Brain (organoid and tissue), 16 donors: ENCODE measurements at places on chromosomes 2 and 18.

DNA sequence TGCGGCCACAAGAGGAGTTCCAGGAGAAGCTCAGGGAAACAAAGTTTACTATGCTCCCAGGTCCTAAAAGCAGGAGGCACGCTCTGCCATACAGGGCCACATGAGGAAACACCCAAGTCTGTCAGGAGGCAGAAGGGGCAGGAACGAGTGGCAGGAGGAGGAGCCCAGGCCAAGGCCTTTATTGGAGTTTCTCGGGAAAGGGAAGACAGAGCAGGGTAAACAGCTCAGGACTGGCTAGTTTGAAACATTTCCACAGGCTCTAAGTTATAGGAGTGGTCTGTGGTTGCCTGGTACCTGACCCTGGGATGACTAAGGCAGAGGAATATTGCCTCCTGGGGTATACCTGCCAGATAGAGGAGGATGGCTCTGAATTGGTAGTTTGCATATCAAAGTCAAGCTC, 3.7 kb upstream of the ZNF638 start:
- no peak for DNase-seq

- DNase-seq, result peak; percentile 3
These were observed 24.2 kb upstream of the COX7A2L start for GRCh38 chr2:42385225-42385624.

DNA sequence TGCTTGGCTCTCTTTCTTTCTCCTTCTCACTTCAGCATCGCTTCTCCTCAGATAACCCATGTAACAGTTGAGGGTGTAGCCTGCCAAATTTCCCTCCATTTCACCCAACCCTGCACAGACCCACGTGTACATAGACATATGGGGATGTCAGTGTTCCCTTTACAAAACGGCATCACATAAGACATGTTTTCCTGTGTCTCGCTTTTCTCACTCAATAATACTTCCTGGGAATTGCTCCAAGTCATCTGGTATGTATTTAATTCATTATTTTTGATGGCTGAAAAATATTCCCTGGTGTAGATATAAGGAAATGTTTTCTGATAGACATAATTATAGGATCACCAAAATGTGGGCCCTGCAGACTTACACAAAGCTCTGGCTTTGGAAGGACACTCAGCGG, 176.8 kb downstream of the LOXHD1 start:
- DNase-seq, result no peak

DNA sequence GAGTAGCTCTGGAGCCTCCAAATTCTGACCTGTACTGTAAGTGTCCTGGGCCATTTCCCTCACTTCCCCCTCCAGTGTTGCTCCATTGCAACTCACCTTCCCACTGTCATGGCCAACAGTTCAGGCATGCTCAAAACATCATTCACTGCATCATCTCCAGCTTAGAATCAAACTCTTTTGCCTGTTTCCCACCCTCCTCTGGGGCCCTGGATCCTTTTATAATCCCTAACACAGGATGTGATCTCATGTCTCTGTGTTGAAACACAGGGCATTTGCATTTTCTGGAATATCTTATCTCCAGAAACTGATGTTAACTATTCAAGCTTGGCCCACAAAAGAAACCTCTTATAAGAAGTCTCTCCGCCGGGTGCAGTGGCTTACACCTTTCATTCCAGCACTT, 3.0 kb downstream of the DPP4 start:
- no peak for DNase-seq

DNA sequence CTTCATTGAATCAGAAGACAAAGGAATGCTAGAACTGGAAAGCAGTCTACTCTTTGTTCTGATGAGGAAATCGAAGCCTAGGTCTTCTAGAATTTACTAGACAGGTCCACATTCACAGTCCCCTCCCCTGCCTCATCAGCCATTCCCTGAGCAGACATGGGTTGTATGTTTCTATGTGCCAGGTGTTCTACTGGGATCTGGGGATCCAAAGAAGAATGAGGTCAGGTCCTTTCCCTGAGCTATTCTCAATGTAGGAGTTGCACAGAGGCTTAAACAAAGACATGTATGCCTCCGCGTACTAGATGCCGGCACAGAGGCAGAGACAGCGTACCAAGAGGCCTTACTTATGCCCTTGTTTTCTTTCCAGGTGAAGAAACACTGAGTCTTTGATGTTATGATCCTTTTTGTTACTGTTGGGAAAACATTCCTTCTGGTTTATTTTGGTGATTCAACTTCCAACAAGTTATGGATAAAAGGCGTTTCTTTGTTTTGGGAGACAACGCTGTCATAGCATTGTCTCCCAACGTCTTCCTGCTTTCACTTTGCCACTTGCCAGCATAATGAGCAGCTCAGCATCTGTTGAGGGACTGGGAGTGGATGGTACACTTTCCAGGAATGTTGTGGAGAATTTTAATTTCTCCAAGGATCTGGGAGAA, 174.4 kb downstream of the ALPK2 start:
- DNase-seq, result peak; percentile 54

GRCh38 chr2:66443186-66443978, 8.5 kb downstream of the MEIS1 start:
- DNase-seq, result no peak

DNA sequence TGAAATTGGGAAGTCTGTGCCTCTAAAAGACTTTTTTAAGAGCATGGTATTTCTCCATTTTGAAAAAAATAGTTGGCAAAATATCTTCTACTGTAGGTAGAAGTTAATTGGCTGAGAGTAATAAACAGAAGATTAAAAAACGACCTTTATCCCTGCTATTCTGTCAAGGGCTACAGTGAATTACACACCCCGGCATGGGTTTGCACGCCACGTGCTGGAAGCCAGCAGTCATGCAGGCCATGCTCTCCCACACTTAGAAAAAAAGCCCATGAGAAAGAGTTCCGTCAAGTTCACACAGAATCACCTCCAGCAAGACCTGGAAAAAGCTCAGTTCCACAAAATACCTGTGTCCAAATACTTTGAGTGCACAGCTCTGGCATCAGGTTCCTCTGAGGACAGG, 26.8 kb downstream of the FAM110C start:
- DNase-seq, result no peak

DNA sequence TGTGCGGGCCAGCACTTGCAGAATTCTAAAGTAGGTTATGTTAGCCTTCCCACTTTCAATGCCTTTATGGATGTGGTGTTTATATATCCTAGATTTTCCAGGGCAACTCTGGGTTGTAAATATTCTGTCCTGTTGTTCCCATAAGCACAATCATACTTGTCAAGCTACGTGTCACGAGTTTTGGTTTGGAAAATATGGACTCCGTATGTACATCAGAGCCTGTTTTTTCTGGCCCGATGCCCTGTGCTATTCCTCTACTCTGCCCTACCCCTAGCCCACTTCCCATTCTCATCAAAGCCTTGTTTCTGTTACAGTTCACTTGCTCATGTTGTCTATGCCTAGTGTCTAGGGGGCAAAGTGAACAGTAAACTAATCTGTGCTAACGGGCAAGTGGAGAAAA, 27.0 kb upstream of the ZEB2 start:
- DNase-seq, result no peak

DNA sequence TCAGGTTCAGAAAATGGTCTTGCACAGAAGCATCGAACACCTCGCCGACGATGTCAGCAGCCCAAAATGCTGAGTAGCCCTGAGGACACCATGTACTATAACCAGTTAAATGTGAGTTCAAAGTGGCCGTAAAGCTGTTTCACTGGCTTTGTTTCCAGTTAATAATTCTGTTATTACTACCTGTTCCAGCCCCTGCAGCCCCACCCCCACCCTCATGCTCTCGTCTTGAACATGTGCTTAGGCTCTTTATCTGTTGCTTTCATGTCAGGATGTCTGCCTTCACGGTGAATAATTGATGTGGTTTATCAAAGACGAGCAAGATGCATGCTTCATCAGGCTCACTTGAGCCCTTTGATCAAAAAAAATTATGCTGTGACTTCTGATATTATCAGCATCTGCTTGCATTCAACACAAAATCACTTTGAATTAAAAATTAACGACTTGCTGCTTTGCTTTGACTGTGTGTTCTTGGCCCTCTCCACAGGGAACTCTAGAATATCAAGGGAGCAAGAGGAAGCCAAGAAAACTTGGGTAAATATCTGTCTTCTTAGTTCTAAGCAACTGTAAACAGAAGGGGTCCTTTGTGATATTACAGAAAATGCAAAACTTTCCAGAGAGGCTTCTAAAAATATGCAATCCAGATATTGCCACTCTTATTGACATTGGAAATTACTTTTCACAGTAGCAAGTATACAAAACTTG, 63.4 kb upstream of the SP5 start:
- DNase-seq, result peak; percentile 33

GRCh38 chr2:74498500-74499266, 720 bp downstream of the LBX2 start:
- no peak for DNase-seq

DNA sequence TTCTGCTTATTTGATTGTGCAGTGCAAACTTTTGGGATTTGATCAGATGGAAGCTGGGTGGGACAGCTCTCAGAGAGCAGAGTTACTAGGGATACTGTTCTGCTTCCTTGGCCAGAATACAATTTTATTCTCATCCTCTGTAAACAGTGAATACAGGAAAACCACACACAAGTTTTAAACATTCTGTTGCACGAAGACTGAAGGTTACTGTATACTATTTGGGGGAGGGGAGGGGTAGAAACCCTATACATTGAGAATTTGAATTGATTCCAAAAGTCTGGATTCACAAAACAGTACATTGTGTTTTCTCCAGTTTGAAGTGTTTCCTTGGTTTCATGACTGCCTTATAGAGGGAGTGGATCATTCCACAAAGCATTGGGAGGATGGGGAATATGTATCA, 149.9 kb downstream of the SETBP1 start:
- DNase-seq, result peak; percentile 60
